ENCODE measurements at places on chromosomes 11 and 22.

- DNase-seq, result no peak
These were observed 224.6 kb upstream of the ISX start for GRCh38 chr22:34841331-34841771.

- no peak for DNase-seq
These were observed 1.8 kb upstream of the CYP2D6 start for GRCh38 chr22:42132457-42132856.

GRCh38 chr11:134664447-134665187 is 252.6 kb upstream of the B3GAT1 start:
- DNase-seq, result no peak

DNA sequence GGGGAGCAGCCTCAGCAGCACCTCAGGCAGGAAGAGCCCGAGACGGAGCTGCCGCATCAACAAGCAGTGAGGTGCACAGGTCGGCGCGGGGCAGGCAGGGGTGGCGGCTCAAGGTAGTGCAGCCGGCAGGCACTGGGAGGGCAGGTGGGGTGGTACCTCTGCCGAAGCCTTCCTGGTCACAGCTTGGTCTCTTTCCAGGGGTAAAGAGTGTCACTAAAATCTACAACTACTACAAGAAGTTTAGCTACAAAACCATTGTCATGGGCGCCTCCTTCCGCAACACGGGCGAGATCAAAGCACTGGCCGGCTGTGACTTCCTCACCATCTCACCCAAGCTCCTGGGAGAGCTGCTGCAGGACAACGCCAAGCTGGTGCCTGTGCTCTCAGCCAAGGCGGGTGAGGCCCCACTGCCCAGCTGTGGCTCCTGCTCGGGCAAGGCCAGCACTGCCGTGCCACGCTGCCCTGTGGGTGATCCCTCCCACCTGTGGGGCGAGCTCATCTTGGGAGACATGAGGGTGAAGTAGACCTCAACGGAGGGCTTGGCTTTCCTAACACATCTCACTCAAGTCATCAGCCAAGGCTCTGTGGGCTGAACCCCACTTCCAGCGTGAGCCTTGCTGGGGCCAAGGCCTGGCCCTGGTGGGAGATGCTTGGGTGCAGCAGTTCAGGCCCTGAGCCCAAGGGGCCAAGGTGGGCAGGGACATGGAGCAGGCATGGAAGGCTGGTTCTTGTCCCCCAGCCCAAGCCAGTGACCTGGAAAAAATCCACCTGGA is 13.6 kb downstream of the GATD1 start:
- no peak for DNase-seq

- DNase-seq, result peak; percentile 59
These were observed 10.1 kb downstream of the MTFP1 start for GRCh38 chr22:30435674-30436126.
